ENCODE measurements at places on chromosomes 3 and 15.

- no peak for DNase-seq
These were observed 88.3 kb upstream of the ST8SIA2 start for GRCh38 chr15:92305343-92305742.

- DNase-seq = no peak
These were observed 7.3 kb downstream of the ALPK3 start for GRCh38 chr15:84824260-84825007.

- no peak for DNase-seq
These were observed 30.0 kb upstream of the FAM81A start for GRCh38 chr15:59407946-59408345.

DNA sequence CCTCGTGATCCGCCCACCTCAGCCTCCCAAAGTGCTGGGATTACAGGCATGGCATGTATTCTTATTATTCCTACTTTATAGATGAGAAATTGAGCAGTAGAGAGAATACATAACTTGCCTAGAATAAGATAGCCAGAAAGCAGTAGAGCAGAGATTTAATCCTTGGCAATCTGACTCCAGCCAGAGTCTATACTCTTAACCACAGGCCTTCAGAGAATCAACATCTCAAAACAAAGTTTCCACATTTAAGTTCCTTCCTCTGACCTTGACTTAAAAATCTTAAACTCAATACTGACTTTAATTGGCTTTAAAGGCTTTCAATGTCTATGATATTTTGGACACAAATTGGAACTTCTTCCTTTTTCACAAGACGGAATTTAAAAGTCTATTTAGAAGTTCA is 37.1 kb downstream of the ZNF106 start:
- no peak for DNase-seq

GRCh38 chr3:128878556-128879124 is 780 bp upstream of the ACAD9 start:
- DNase-seq = peak; percentile 72

- DNase-seq = peak; percentile 13
These were observed 176.1 kb downstream of the NEK10 start for GRCh38 chr3:27193056-27193455.

GRCh38 chr3:177055605-177056571 is 141.4 kb downstream of the TBL1XR1 start:
- no peak for DNase-seq

- DNase-seq = peak; percentile 99
These were observed 852 bp upstream of the BHLHE40 start for GRCh38 chr3:4978204-4978965.

- DNase-seq = no peak
These were observed 449.5 kb upstream of the TBL1XR1 start for GRCh38 chr3:177646749-177647148.

Data from EL (cell line).